ENCODE measurements at places on chromosomes 13 and 19.

GRCh38 chr19:50759886-50760285 is 10.4 kb upstream of the GPR32 start:
- DNase-seq = no peak

DNA sequence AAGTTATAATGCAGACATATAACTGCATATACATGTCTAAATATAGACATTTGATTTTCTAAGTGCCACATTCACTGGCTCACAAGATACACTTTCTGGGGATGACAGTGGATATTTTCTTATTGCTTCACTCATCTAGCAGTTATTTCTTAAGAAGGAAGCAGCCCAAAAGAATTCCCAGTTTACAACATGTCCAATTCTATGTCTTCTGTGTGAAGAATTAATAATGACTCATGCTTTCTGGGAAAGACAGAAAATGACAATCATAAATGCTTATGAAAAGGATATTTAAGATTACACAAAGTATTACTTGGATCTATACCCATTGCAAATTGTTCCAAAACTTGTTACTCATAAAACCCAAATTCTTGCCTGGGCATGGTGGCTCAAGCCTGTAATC is 543.4 kb downstream of the SUCLA2 start:
- peak; percentile 61 for DNase-seq

DNA sequence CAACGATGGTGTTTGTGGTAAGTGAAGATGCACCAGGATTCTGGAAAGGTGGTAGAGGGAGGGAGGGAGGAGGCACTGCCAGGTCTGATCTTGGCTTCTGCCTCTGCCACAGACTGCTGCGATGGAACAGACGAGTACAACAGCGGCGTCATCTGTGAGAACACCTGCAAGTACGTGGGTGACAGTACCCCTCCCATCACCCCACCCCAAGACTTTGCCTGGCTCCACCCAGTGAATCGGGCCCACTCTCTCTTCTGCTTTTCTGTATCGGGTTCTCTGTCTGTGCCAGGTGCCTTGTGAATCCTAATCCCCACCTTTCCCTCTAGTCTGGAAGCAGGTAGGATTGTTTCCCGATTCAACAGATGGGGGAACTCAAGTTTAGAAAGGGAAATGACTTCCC is 2.5 kb downstream of the PRKCSH start:
- no peak for DNase-seq

DNA sequence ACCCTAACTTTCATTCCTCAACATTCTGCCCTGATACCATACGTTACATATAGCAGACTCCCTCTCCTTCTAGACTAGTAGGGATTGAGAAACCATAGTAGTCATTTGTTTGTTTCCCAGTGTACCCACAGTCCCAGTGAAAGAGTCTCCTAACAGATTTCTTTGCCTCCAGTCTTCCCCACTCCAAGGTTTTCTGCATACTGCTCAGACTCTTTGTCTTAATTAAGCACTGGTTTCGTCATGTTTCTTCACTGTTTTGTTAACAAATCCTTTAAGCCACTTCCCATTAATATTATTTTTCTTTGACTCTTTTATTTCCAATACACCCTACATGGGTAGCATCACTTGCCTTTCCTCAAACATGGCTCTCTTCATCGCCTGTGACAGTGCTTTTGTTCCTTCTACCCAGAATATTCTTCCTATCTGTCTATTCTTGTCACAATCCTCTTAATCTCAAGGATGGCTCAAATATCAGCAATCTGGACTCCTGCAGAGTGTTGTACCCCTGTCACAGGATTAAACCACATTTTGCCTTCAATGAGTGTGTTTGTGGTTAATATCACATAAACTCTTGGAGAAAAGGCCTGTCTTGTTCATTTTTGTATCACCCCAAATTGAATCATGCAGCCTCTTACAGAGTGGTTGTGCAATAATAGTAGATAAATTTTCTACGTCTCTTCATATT is 92.7 kb upstream of the KLF12 start:
- peak; percentile 79 for DNase-seq

GRCh38 chr13:44703371-44703770 is 127.2 kb upstream of the TSC22D1 start:
- peak; percentile 81 for DNase-seq

DNA sequence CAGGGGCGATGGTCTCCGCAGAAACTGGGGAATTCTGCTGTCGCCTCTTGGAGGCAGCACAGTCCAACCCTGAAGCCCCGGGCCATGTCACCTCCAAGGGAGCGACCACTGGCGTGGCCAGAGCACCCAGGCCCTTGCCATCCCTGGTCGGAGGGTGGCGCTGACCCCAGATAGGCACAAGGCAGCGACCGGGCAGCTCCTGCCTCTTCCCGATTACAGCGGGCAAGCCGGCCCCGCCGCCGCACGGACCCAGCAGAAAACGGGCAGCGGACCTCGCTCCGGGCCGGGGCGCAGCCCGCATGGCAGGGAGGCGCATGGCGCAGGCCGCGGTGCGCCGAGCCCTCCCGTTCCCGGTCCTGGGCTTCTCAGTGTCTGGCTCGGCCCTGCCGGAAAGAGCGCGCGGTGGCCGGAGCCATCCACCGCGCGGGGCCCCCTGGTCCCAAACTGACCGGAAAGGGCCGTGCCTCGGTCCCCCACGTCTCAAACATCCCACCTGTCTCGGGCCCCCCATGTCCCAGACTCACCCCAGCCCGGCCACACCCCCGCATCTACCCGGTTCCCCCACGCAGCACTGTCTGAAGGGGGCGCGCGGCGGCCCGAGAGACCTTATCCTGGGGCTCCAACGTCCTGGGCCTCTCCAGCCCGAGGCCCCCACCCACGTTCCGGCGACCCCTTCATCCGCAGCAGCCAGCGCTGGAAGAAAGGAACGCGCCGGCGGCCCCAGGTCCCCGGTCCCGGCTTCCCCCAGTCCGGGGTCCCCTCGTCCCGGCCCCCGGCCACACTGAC is 727 bp downstream of the CERS1 start:
- peak; percentile 13 for DNase-seq

- DNase-seq = no peak
Measured at GRCh38 chr13:74479124-74479523, 344.9 kb upstream of the KLF12 start.

GRCh38 chr13:51412431-51412830 is 40.4 kb downstream of the INTS6 start:
- no peak for DNase-seq

DNA sequence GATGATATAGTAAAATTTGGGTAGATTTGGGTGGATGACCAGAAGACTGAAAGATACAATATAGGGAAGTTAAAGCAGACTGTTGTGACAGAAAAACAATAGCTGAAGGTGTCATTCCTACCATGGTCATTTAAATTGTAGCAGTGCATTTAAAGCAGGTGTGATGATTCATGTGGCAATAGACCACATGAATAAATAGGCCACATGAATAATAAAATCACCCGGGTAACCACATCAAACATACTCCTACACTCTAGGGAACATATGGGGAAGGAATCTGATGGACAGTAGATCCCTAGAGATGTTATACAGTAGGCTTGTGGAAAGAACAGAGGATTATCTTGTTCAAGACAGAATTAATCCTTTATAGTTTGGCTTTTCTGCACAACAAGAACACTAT is 392.6 kb downstream of the SLITRK5 start:
- DNase-seq = peak; percentile 8

DNA sequence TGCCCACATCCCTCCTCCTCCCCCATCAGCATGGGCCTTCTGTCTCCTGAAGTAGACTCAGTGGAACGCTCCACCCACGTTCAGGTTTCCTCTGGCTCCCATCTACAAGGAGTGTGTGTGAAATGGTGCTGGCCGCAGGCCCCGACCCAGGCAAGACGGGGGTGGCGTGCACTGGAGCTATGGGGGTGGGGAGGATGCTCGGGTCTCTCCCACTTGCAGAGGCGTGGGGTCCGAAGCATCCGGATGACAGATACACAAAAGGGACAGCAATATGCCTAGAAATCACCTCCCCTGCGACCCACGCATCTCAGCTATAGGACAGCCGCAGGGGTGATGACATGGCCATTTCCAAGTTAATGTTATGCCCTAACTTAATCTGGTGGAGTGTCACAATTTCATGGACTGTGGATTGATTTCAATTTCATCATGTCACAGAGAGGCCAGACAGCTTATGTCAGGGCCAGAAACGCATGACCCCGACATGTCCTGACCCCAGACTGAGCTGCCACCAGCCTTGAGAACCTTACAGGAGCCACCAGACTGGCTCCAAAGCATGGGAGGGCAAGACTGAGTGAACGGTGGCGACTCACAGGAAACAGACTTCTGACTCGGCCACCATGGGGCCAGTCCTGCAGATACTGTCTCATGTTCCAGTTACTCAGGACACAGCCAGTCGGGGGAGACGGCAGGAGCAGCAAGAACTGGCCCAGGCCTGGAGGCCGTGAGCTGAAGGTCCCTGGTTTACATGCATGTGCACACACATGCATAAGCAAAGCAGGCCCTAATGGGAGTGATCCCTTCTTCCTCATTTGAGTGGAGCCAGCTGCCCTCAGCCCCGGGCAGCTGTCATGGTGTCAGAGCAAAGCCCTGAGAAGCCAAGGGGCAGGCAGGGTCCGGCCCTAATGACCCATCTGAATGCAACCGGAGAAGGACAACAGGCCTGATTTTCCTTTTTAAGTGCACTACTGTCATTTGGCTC is 82.2 kb downstream of the SLC7A1 start:
- DNase-seq = no peak

- peak; percentile 48 for DNase-seq
Measured at GRCh38 chr13:43363156-43363953, 340.0 kb downstream of the DNAJC15 start.

- DNase-seq = peak; percentile 50
Measured at GRCh38 chr13:41691274-41691673, 233.9 kb downstream of the RGCC start.

- DNase-seq = no peak
Measured at GRCh38 chr19:54152267-54152666, 7.3 kb downstream of the LENG1 start.

- no peak for DNase-seq
Measured at GRCh38 chr13:50386541-50387050, 371.4 kb downstream of the KCNRG start.

GRCh38 chr19:4059453-4059871 is 7.2 kb downstream of the ZBTB7A start:
- DNase-seq = no peak

DNA sequence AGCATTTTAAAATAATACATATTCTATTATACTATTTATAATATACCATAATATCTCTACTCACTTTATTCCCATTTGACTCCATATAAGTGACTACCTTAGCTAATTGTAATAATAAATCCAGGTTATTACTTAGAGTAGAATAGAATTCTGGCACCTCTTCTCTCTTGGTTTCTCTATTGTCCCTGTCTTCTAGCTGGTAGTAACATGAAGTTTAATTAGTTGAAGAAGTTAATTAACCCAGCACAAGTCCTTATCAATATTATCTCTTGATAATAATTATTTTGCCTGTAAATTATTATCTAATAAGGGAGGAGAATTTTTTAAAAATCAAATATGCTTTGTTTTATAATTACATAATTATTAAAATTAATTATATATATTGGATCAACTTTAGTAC is 1571.2 kb upstream of the PRR20A start:
- no peak for DNase-seq

GRCh38 chr19:30388819-30389218 is 16.6 kb downstream of the ZNF536 start:
- no peak for DNase-seq

DNA sequence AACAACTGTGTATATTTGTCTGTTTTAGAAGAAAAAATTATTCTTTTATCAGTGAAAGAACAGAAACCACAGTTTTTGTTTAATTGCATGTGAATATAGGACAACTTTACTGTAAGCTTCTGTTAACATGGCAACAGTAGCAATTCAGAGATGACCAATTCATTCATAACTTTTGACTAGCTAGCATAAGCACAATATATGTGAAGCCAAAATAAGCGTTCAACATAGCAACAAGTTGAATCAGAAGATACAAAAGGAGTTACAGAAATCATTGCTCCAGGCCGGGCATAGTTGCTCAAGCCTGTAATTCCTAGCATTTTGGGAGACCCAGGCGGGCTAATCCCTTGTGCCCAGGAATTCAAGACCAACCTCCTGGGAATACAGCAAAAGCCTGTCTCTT is 197.1 kb upstream of the GPC6 start:
- no peak for DNase-seq

GRCh38 chr19:10191347-10191746 is 3.4 kb downstream of the DNMT1 start:
- peak; percentile 54 for DNase-seq

DNA sequence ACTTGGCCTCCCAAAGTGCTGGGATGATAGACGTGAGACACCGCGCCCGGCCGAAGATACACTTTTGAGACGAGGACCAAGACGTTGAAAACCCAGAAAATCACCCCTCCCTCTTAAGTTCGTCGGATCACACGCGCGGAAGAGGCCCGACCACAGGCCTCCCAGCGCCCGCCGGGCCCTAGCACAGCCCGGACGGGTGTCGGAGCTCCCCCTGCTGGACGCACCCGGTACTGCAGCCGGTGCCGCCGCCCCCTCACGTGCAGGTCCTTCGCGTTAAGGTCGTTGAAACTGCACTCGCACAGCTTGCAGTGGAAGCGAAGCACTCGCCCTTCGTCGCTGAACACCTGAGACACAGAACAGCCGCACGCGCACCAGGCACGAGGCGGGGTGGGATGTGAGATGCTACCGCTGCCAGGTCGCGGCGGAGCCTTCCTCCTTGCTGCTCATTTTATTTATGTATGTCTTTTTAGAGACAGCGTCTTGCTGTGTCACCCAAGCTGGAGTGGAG is 35.7 kb upstream of the MATK start:
- DNase-seq = no peak

GRCh38 chr19:50300814-50301606 is 28.2 kb downstream of the KCNC3 start:
- peak; percentile 89 for DNase-seq
